ENCODE measurements at places on chromosomes 6 and 20. TPM values are rescaled to one million over a fixed set of nuclear protein-coding genes. Genes with fewer than 3 reads are reported as not detected.

The C6orf62 gene
- total RNA-seq = 45.5 TPM

The SLC2A10 gene
- total RNA-seq = 16.0 TPM

The FANCE gene
- 9.4 TPM for total RNA-seq

The SUMO4 gene
- total RNA-seq = 6.5 TPM

The SLC22A3 gene
- total RNA-seq = 21.4 TPM

The SOX4 gene
- total RNA-seq = 64.2 TPM

The STK4 gene
- 28.3 TPM for total RNA-seq

The AVP gene
- total RNA-seq = not detected

The DCBLD1 gene
- 10.9 TPM for total RNA-seq

The TSBP1 gene
- not detected for total RNA-seq

The DCDC2 gene
- total RNA-seq = 1.2 TPM

The RAET1E gene
- 3.3 TPM for total RNA-seq

Data from skin of body (tissue), 3 donors.